ENCODE measurements at places on chromosomes 3 and 15.

GRCh38 chr3:3355442-3355841, 176.0 kb upstream of the CRBN start:
- no peak for DNase-seq

GRCh38 chr3:31947671-31948091, 33.4 kb downstream of the OSBPL10 start:
- DNase-seq = no peak

GRCh38 chr15:35151782-35152181, 66.7 kb upstream of the NANOGP8 start:
- DNase-seq = no peak

DNA sequence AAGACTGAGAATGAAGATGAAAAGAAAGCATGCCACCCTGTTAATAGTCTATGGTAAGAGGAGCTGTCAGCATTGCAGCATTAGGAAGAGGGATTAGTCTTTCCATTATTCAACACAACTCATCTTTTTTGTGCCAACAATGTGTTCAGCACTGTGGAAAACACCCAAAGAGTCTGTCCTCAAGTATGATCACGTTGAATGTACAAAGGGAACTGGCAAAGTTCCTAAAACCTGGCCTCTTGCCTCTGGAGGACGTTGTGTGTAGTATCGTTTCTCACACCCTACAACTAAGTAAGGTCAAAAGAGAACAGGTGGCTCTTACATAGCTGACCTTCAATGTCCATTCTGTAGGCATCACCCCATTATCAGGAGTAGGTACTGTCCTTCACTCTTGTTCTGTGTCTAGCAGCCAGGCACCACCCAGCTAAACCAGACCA, 147.9 kb upstream of the THBS1 start:
- no peak for DNase-seq

GRCh38 chr15:77495838-77496596, 75.3 kb downstream of the HMG20A start:
- no peak for DNase-seq

DNA sequence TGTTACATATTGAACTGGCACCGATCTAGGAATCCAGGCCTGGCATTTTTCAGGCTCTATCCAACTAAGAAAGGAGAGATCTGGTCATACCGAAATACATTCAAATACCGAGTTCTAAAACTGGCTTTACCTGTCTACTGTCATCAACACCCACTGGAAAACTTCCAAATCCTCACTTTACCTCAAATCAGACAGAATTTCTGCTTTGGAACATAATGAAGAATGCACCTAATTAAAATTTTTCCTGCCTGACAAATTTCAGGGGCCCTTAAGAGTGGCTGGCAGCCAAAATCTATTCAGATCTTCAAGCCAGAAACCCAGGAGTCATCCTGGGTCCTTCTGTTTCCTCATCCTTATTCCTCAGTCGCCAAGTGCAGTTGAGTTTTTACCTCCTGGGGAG, 198.6 kb upstream of the FEZF2 start:
- no peak for DNase-seq

GRCh38 chr3:130671545-130672312, 74.9 kb downstream of the PIK3R4 start:
- DNase-seq = no peak

DNA sequence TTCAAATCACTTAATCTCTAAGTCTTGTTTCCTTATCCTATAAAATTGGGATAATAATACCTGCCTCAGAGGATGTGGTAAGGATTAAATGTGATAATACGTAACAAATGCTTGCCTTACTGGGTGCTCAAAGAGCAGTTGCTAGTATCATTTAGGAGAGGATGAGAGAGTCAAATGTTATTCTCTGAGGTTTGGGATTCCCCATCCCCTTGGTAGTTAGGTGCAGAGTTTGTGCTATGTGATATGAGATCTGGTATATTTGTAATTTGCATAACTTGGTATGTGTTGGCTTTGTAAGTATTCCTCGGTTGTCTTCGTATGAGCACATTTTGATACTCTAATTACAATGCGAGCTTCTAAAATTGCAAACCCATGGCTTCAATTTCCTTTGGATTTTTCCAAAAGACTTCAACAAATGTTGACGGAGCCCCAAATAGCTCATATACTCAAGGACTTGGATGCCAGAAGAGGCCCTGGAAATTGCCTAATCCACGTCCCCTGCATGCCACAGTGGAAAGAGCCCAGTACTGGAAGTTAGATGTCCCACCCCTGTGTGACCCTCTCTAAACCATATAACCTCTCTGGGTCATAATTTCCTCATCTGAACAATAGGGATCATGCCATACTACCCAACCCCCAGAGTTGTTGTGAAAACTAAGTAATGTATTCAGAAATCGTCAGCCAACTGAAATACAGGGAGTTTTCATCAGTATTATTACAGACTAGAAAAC, 85.0 kb downstream of the FBN1 start:
- no peak for DNase-seq

DNA sequence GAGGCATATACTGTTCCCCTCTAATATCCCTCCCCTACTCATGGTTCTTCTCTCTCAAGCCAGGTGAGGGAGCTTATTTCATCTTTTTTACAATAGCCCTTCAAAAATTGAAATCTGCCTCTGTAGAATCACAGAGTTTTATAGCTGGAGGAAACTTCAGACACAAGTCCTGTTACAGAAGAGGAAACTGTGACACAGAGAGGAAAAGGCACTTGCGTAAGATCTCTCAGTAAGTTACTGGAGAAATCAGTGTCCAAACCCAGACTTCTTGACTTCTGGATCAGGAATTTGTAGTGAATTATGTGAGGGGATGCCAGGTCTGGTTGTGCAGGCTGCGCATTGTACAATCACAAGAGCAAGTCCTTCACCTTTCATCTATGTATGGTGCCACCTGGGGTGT, 4.6 kb downstream of the FGD5 start:
- no peak for DNase-seq

DNA sequence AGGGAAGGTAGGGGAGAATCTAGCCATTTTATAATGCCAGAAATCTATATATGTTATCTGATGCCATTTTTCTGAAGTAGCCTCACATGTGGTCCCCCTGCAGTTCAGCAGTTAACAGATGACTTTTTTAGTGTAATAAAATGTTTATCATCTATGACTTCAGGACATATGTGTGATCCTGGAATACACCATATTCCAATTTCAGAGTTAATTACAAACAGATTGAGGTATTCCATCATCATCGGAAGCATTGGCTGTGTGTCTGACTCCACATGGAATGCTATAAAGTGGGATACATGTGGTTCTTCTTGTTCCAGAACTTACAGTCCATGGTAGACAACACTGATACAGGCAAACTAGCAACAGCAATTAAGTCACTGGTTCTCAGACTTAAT, 45.9 kb upstream of the LIMD1 start:
- no peak for DNase-seq

DNA sequence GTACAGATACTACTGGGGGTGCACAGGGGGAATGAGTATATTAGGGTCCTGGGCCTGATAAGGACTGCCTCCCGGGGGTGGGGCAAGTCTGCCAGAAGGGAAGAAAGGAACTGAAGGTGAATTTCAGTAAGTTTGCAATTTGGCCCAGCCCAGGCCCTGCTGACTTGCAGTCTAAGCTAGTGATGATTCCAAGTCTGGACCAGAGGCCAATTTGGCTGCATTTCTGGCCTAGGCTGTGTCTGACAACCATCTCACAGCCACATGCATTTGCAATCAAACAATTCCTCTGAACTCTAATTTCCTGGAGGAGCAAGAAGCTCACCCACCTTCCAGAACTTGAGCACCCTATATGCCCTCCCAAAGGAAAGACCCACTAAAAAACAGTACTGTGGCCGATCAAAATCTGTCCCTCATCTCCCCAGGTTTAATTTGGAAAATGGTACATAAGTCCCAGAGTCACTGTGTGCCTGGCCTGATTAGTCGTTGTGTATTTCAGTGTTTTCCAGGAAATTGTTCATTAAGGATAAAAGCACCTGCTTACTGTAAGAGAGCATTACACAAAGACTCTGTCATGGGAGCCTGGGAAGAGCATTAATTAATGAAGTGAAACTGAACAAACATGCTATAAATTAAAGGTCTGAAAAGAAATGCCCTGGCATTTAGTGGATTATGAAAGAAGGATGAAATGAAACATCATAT, 114.5 kb downstream of the MEGF11 start:
- DNase-seq = no peak

GRCh38 chr3:195405651-195406050, 37.2 kb downstream of the ACAP2 start:
- no peak for DNase-seq

GRCh38 chr15:52020221-52021085, 1.4 kb downstream of the MAPK6 start:
- DNase-seq = no peak

GRCh38 chr3:46947546-46947901, 29.0 kb downstream of the CCDC12 start:
- DNase-seq = no peak

DNA sequence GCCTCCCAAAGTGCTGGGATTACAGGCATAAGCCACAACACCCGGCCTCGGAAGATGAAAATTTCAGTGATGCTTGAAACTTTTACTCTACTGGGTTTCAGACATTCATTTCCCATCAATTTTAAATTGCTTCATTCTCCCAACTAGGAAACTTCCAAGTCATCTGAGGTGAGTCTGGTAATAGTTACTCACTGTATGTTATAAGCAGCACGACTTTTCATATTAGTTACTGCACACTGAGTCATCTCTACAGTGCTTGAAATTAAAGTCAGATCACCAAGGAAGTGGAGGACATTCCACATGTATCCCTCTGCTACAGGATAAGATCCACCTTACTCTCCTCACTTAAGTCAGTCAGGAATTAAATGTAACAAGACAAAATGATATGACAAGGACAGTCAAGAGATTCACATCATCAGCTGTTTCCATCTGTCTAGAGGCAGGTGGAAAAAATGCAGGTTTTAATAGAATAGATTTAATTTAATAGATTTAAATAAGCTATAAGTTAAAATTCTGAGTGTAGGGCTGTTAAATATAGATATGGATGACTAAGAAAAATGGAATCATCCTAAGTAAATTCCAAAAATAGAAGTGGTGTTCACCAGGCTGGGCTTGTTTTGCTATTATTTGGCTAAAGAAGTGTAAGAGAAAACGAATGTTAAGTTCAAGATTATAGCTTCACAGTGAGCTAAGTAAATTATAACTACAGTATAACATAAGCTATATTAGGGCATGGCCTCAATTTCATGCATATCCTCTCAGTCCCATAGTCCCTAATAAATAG, 104.4 kb downstream of the TMCO5A start:
- DNase-seq = no peak

DNA sequence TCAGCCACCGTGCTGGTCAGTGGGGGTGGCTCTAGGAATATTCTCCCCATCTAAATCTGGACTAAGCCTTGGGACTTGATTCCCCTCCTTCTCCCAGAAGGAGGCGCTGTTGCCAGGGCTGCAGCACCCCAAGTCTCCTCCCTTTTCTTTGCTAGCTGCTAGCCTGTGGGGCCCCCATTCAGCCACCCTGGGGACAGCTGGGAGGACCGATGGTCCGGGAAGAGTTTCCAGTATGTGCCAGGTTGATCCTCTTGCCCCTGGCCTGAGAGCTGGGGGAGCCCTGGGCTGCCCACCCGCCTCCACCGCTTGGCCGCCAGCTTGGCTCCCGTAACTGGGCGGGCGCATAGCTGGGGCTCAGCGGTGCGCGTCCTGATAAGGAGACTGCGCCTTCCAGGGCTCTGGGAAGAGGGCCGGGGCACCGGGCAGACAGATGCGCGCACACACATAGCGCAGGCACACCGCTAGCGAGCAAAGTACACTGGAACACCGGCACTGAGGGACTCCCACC, 4.2 kb downstream of the SMAD6 start:
- no peak for DNase-seq

DNA sequence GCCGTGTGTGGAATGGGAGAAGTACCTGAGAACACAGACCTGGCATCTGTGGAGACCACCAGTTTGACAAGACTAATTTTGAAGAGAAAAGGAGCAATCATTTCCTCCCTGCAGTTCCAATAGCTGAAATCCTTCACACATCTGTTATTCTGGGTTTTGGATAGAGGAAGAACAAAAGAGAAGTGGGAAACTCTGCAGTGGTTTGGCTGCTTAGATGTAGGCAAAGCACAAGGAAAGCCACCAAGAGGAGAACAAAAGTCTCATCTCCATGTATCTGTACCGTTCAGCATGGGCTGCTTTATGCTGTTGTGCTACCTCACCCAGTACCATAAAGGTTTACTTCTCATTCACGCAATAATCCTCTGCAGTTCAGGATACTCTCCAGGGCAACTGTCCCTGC, 153.1 kb upstream of the COL8A1 start:
- DNase-seq = no peak

- DNase-seq = peak; percentile 6
Observed at GRCh38 chr15:20106026-20106425, 435.6 kb downstream of the GOLGA6L6 start.

DNA sequence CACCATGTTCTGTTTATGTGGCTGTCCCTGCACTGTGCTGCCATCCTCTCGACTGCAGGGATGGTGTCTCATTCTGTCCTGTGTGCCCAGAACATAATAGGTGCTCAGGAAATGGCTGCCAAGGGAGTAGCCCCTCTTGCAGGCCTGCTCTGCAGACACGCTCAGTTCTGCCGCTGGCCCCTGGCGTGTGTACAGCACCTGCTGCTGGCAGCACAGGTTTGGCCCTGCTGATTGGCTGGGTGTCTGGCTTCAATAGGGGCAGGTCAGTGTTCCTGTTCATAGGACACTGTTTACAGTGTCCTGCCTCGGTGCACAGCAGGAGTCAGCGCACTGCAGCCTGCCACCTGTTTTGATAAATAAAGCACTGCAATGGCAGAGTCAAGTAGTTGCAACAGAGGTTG, 146.9 kb downstream of the DNAJB8 start:
- no peak for DNase-seq

DNA sequence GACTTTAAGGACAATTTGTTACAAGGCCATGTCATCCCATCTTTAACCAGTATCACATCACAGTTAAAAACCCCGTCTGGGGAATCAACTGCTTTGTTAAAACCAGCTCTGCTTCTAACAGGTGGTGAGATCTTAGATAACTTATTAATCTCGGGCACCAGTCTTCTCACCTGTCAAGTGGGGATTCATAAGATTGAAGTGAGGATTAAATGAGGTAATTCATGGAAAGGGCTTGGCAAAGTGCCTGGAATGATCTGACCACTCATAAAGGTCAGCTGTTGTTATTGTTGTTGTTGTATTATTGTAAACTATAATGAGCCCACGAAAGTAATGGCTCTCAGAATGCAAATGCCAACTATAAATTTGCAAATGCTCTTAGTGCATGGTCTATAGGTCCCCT, 30.1 kb upstream of the SLC24A5 start:
- no peak for DNase-seq

- DNase-seq = no peak
Observed at GRCh38 chr3:33030802-33031201, 66.1 kb downstream of the GLB1 start.

- DNase-seq = no peak
Observed at GRCh38 chr3:30017901-30018300, 588.5 kb upstream of the TGFBR2 start.

- DNase-seq = no peak
Observed at GRCh38 chr3:68876112-68876713, 56.1 kb downstream of the TAFA4 start.

- no peak for DNase-seq
Observed at GRCh38 chr15:63640146-63640545, 43.0 kb downstream of the FBXL22 start.

- no peak for DNase-seq
Observed at GRCh38 chr3:138567403-138567802, 26.7 kb downstream of the CEP70 start.

GRCh38 chr15:93418566-93418965, 329.6 kb upstream of the RGMA start:
- no peak for DNase-seq

- no peak for DNase-seq
Observed at GRCh38 chr15:89349206-89349558, 14.6 kb upstream of the POLG start.

Data from transverse colon (tissue), 4 donors.